ENCODE measurements at places on chromosomes 3 and 15. TPM values are rescaled to one million over a fixed set of nuclear protein-coding genes. Genes with fewer than 3 reads are reported as not detected.
A peak's percentile ranks its signal among the peaks of the same experiment; 100 is the strongest.

- no peak for DNase-seq
These were observed 1.0 kb downstream of the RASL12 start for GRCh38 chr15:65066635-65067316.

GRCh38 chr15:80234883-80235282 is 17.1 kb downstream of the CTXND1 start:
- peak; percentile 63 for DNase-seq

DNA sequence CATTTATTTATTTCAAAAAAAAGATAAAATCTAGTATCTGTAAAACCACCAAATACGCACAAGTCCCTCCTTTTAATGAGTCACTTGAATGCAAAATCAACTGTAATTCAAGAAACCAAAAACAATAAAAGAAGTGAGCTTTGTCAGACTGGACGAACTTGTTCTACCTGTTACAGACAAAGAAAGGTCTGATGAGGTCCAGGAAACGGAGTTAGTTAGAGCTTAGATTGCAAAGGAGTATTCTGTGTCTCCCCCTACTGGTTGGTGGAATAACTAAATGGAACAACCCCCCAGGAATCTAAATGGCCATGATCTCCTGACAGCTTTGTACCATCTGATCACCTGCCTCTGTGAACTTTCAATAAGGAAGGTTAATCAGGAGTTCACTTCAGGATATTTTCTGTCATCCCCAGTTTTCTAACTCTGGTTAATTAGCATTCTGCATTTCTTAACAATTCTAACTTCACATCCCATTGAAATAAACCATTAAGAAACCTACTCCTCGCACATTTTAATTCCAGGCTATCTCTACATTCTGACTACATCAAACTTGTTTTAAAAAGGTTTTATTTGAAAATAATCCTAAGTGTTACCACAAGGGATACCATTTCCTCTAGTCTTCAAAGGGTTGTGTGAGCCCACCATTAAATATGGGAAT is 333.0 kb upstream of the SATB1 start:
- DNase-seq: peak; percentile 66

DNA sequence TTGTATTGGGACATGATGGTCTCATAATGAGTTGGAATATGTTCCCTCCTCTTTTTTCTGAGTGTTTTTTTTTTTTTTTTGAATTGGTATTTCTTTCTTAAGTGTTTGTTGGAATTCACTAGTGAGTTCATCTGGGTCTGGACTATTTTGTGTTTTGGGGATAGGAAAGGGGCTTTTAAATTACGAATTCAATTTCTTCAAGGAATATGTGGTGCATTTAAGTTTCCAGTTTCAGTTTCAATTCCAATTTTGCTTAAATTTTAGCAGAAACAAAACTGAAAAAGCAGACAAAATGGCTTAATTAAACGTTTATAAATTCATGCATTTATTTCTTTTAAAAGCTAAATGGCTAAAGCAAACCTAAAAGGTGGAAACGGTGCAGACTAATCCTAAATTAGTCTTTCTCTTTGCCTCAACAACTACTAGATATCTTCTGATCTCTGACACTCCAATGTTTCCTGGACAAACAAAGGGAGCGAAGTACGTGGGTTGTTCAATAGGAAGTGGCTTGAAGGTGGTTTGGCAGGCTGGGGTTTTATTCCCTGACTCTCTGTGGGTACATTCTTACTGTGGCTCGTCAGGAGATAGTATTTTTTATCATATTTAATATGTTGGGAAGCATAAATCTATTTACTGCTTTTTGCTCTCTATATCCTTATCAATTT is 50.0 kb upstream of the CORO2B start:
- no peak for DNase-seq

DNA sequence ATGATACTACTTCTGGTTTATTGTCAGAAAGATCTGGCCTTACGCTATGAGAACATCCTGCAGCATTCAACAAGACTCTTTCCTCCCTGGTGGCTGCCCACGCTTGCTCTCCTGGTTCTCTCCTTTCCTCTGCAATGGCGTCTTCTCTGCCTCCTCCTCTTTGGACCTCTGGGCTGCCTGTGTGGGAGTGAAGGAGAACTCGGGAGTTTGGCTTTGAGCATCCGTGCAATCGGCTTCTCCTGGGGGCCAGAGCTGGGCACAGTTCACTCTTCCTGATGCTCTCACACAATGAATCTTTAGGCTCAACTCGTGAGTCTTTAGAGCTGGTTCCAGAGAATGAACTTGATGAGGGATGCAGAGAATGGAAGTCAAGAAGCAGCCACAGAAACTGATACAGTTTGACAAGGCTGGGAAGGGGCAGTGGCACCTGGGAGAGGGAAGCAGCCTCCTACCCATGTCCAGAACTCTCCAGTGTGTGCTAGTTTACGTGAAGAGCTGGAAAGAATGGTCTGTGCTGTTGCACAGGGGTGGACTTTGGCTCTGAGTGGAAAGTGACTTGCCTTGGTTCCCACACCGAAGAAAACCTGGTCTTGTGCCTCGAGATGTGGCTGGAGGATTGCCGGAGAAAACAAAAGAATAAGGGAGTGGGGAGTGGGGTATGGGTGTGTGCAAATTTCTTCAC is 37.9 kb downstream of the RPLP1 start:
- DNase-seq: no peak

DNA sequence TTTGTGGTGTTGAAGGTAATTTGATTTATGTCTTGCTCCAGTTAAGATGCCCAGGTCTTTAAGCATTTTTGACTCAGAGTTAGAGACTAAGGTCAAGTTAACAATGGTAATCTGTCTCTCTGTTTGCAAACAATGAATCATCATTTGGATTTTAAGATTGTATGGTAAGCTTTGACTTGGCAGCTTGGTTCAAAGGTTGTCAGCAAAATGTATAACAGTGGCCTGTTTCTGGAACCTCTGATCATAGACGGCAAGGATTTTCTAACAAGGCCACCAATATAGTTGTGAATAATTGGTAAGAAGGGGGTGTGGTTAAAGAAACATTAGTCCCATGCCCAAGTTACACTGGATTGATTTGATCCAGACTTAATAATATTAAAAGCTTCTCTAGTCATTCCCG is 775.2 kb upstream of the GOLIM4 start:
- DNase-seq: peak; percentile 41

DNA sequence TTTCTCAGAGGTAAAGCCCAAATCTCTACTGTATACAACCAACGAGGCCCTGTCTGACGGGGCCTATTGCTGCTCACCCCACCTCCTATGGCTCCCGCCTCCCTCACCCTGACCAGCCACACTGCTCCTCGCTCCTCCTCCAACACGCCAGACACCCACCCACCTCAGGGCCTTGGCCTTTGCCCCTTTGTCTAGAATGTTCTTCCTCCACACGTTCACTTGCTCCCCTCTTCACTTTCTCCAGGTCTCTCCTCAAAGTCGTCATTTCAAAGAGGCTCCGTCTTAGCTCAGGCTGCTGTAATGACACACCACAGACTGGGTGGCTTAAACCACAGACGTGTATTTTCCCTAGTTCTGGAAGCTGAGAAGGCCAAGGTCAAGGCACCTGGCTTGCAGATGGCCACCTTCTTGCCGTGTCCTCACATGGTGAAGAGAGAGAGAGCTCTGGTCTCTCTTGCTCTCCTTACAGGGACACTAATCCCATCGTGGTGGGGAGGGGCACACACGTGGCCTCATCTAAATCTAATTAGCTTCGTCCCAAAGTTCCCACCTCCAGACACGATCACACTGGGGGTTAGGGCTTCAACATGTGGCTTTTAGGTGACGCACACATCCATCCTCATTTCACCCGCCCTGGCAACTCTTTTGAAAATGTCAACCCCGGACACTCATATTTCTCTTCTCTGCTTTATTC is 98.2 kb downstream of the TLE3 start:
- DNase-seq: no peak

DNA sequence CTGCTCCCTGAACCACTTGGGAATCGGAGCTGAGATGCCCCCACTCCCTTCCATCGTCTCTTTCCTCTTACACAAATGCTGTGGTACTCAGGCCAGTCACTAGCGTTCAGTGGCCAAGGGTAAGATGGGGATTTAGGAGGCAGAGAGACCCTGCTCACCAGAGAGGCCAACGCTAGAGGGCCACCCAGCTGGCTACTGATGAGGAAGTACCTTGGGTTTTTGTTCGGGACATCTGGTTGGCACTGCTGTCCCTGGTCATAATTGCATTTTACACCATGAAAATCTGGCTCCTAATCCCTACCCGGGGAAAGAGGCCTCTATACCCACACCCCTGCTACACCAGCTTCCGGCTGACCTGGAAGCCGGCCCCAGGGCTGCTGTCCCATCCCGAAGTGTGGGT is 7.7 kb downstream of the MAP6D1 start:
- no peak for DNase-seq

- no peak for DNase-seq
These were observed 473.7 kb upstream of the ROBO2 start for GRCh38 chr3:76566211-76566534.

DNA sequence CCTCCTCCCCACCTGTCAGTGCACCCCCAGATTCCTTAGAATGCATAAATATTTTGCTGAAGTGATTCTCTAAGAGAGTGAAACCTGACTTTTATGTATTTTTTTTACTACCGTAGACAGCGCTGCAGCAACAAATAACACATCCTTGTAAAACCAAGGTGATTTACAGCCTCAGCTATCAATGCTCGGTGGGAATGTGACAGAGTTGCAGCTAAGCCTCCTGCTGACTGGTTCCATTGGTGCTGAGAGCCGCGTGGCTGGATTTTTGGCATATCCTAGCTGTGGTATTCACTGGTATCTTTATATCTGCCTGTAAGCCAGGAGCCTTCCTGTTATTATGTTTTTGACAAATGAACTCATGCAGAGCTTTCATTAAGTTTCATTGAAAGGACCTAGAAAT is 11.0 kb downstream of the FGD5 start:
- no peak for DNase-seq

DNA sequence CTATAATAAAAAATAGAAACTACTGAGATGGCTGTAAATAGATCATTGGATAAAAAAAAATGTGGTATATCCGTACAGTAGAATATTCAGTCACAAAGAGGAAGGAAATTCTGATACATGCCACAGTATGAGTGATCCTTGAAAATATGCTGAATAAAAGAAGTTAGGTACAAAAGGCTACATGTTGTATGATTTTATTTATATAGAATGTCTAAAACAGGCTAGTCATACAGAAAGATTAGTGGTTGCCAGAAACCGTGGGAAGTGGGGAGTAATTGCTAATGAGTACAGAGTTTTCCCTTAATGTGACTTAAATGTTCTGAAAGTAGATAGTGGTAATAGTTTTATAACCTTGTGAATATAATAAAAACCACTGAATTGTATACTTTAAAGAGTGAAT is 24.9 kb upstream of the FAH start:
- no peak for DNase-seq

OXTR gene
- 2.8 TPM for total RNA-seq

DNAH12 gene
- 0.92 TPM for total RNA-seq

GPR171 gene
- not detected for total RNA-seq

BLM gene
- 26.7 TPM for total RNA-seq

ATP2B2 gene
- total RNA-seq: not detected

SLC28A1 gene
- 0.17 TPM for total RNA-seq

SEMA5B gene
- total RNA-seq: not detected

VILL gene
- 86.8 TPM for total RNA-seq
